ENCODE measurements at places on chromosomes 13 and 19. TPM values are rescaled to one million over a fixed set of nuclear protein-coding genes. Genes with fewer than 3 reads are reported as not detected.
A peak's percentile ranks its signal among the peaks of the same experiment; 100 is the strongest.

- no peak overlapping the region for H3K4me3 ChIP-seq
- DNase-seq, result peak; percentile 87
- H3K27ac ChIP-seq, result peak overlapping the region; percentile 73
- no peaks in the 10 kb centered on the region for H3K27me3 ChIP-seq
- H3K4me1 ChIP-seq, result peaks cover 23% of the 10 kb centered on the region
- no peaks in the 10 kb centered on the region for H3K36me3 ChIP-seq
Measured at GRCh38 chr13:111217641-111218040, 102.5 kb downstream of the ARHGEF7 start.

Gene ZNF790
- 4.6 TPM for total RNA-seq

Gene COX7A1
- 37.8 TPM for total RNA-seq

- H3K27me3 ChIP-seq, result no peaks in the 10 kb centered on the region
- no peak overlapping the region for H3K4me3 ChIP-seq
- no peak for DNase-seq
- H3K4me1 ChIP-seq, result no peaks in the 10 kb centered on the region
- H3K27ac ChIP-seq, result no peak overlapping the region
Measured at GRCh38 chr13:101673360-101674105, 221.1 kb downstream of the ITGBL1 start.

DNA sequence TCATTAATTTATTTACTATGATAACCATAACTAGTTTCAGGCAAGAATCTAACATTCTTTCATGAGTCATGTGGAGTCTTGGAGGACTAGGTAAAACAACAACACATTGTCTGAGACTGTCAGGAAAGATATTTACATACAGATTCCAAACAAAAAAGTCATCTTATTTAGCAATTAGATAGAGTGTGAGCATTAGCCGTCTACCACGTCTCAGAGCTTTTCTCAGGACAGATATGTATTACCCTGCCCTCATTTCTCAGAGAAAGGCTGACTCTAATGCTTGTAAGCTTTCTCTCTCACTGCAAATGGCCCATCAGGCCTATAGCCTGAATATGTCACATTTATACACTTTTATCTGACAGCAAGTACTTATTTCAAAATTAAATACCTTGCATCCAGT, 312.1 kb upstream of the PCDH20 start:
- no peaks in the 10 kb centered on the region for H3K27me3 ChIP-seq
- no peak overlapping the region for H3K4me3 ChIP-seq
- DNase-seq, result no peak
- no peaks in the 10 kb centered on the region for H3K4me1 ChIP-seq
- no peak overlapping the region for H3K27ac ChIP-seq

DNA sequence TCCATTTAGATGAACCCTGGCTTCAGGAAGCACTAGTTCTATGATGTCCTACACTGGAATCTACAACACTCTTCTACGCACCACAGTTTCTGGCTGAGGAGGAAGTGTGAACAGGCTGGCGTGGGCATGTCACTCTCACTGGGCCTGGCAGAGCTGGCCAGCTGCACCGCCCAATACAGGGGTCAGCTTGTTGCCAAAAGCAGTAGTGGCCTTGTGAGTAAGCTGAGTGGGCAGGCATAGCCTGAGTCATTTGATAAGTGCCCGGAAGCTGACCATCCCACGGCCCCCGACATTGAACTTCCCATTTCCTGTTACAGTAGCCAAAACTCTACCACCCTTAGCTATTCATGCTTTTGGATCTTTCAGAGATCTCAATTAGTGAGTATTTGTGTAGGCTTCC, 240.9 kb upstream of the SERP2 start:
- no peaks in the 10 kb centered on the region for H3K27me3 ChIP-seq
- peak; percentile 88 for DNase-seq
- peaks cover 12% of the 10 kb centered on the region for H3K4me1 ChIP-seq
- H3K27ac ChIP-seq, result peak overlapping the region; percentile 83
- no peak overlapping the region for H3K4me3 ChIP-seq
- H3K36me3 ChIP-seq, result no peaks in the 10 kb centered on the region

Gene PCID2
- total RNA-seq, result 42.7 TPM

DNA sequence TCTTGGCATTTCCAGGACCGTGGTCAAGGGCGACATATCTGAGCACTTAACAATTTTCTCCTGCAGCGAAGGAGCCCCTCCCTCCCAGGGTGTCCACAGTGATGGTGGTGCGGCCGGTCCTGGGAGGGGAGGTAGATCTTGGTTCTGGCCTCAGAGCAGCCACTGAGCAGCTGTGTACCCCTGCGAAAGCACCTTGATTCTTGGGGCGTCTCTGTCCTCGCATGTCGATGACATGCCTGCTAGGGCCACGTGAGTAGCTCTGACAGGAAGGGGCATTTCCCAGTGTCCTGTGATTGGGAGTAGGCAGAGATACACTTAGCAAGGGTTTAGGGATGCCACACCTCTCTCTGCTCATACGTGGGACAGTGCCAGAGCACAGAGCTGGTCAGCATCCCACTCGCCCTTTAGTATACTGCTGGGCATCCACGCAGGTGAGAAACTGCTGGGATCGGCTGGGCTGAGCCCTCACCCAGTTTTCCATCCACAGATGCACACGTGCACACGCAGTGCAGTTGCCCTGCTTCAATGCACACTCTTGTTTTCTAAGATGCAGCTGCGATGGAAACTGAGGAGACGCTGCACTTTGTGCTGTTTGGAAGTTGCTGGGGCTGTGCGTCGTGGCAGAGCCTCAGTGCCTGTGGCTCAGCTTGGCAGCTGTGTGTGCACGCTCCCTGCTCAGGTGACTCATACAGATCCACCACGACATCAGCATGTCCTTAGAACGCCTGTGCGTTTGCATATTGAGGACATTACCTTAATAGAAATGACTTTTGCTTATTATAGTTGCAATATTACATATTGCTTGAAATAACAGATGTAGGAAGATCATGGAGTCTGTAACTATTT, 66.8 kb downstream of the TEX29 start:
- H3K36me3 ChIP-seq, result no peaks in the 10 kb centered on the region
- H3K27ac ChIP-seq, result no peak overlapping the region
- no peak for DNase-seq
- no peak overlapping the region for H3K4me3 ChIP-seq

- no peaks in the 10 kb centered on the region for H3K36me3 ChIP-seq
- peak; percentile 91 for DNase-seq
- H3K4me1 ChIP-seq, result peaks cover 14% of the 10 kb centered on the region
- no peak overlapping the region for H3K4me3 ChIP-seq
- peaks cover 4% of the 10 kb centered on the region for H3K27me3 ChIP-seq
- peak overlapping the region; percentile 43 for H3K27ac ChIP-seq
Measured at GRCh38 chr19:46192992-46193650, 36.4 kb upstream of the IGFL1 start.

Gene ZNF534
- 0.18 TPM for total RNA-seq

Gene ZSCAN5C
- total RNA-seq, result not detected

Gene CCL25
- total RNA-seq, result not detected

- no peaks in the 10 kb centered on the region for H3K4me1 ChIP-seq
- H3K27ac ChIP-seq, result no peak overlapping the region
- no peaks in the 10 kb centered on the region for H3K36me3 ChIP-seq
- H3K27me3 ChIP-seq, result no peaks in the 10 kb centered on the region
- no peak overlapping the region for H3K4me3 ChIP-seq
Measured at GRCh38 chr13:93745884-93746283, 519.3 kb downstream of the GPC6 start.

- H3K36me3 ChIP-seq, result peaks cover 27% of the 10 kb centered on the region
- DNase-seq, result peak; percentile 87
- H3K27ac ChIP-seq, result peak overlapping the region; percentile 98
- peak overlapping the region; percentile 82 for H3K4me3 ChIP-seq
- no peaks in the 10 kb centered on the region for H3K27me3 ChIP-seq
Measured at GRCh38 chr13:109784590-109785140, 1.7 kb downstream of the IRS2 start.

DNA sequence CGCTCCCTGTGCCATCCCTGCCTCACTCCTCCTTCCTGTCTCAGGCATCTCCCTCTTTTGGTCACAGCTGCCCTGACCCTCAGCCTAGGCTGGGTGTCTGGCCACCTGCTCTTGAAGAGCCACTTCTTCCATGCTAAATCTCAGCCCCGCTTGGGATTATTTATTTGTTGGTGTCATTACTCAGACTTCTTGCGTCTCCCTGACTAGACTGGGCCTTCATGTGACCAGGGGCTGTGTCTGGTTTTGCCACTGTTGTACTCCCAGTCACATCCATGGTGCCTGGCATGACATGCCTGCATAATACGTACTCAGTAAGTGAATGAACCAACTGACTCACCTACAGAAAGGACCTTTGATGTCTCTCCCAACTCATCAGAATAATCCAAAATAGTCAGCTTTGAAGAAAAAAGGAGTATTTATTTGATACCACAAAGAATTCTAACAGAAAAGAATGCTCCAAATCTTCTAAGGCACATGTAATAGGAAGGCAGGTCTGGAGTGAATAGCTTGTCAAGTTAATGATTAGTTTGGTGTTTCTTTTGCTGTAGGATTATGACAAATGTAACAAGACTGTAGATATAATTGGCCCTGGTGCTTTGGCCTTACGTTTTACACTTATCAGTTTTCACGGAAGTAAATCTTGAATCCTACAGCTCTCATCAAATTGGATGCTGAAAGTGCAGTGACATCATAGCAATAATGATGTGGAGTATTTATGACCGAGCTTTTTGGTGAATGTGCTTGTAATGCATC, 84.0 kb downstream of the ALOX5AP start:
- no peaks in the 10 kb centered on the region for H3K27me3 ChIP-seq
- H3K4me3 ChIP-seq, result no peak overlapping the region
- DNase-seq, result no peak
- H3K36me3 ChIP-seq, result no peaks in the 10 kb centered on the region
- no peaks in the 10 kb centered on the region for H3K4me1 ChIP-seq

DNA sequence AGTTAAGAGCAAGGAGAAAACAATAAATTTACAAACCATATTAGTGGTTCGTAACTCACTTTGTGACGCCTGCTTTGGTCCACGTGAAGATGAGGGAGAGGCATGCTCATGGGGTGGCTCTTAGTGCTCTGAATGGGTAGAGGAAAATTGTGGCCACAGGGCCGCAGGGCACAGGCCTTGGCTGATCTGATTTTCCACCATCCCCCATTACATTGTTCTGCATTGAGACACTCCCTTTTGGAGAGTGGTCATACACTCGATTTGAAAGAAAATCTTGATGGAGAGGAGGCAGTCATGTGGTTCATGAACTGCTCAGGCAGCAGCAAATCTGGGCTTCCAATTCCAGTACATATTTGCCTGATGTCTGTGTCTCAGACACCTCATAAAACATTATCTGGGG, 815.2 kb downstream of the UQCRFS1 start:
- no peaks in the 10 kb centered on the region for H3K4me1 ChIP-seq
- no peak overlapping the region for H3K4me3 ChIP-seq
- H3K27ac ChIP-seq, result no peak overlapping the region
- no peak for DNase-seq

Gene C1QTNF9
- total RNA-seq, result not detected

- H3K27me3 ChIP-seq, result no peaks in the 10 kb centered on the region
- no peak overlapping the region for H3K4me3 ChIP-seq
- H3K36me3 ChIP-seq, result no peaks in the 10 kb centered on the region
- H3K27ac ChIP-seq, result no peak overlapping the region
- peak; percentile 10 for DNase-seq
Measured at GRCh38 chr13:111904701-111905608, 162.0 kb upstream of the SOX1 start.

Gene CD70
- 0.27 TPM for total RNA-seq

- peak overlapping the region; percentile 84 for H3K27ac ChIP-seq
- no peaks in the 10 kb centered on the region for H3K36me3 ChIP-seq
- no peak overlapping the region for H3K4me3 ChIP-seq
- no peaks in the 10 kb centered on the region for H3K27me3 ChIP-seq
Measured at GRCh38 chr19:46426035-46426505, 2.7 kb downstream of the PNMA8C start.

Gene RNF113B
- not detected for total RNA-seq

DNA sequence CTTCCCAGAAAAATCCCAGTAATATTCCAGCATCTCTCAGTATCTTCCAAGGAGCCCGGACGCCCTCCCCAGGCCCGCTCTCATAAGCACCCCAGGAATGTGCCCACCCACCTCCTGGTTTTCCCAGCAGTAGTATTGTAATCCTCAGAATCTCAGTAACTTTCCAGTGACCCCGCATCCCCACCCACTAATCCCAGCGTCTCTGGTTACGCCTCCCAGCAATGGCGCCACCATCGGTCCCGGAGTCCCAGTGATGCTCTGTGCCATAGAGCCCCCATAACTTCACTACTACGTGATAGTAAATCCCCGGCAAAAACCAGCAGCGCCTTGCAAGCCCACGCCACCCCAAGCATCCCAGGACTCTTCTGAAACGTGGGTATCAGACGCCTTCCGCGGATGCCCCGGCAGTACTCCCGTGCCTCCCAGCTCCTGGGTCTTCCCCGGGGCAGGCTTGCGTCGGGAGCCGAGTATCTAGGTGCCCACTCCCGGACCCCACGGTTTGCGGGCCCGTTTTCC, 928 bp upstream of the PNPLA6 start:
- H3K4me3 ChIP-seq, result peak overlapping the region; percentile 98
- peak overlapping the region; percentile 88 for H3K27ac ChIP-seq
- peaks cover 31% of the 10 kb centered on the region for H3K36me3 ChIP-seq
- DNase-seq, result peak; percentile 78
- H3K27me3 ChIP-seq, result no peaks in the 10 kb centered on the region

DNA sequence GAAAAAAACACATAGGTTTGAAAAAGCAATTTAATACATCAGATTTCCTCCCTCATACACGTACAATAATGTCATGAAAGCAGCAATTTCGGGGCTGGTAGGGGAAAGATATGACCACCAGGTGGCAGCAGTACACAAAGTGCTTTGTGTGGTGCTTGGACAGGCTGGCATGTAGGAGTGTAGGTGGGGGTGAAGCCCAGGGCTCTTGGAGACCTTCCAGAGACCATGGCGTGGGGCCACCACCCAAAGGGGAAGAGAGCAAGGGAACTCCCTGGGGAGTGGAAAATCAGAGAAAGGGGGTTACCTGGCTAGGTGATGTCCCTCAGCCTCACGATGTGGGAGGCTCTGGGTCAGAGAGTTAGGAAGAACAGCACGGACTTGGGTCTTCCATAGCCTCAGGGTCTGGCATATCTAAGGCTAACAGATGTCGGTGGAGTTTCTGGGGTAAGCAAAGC, 11.8 kb upstream of the CCNA1 start:
- H3K4me1 ChIP-seq, result no peaks in the 10 kb centered on the region
- no peaks in the 10 kb centered on the region for H3K36me3 ChIP-seq
- H3K27ac ChIP-seq, result no peak overlapping the region

- H3K4me3 ChIP-seq, result no peak overlapping the region
- H3K36me3 ChIP-seq, result no peaks in the 10 kb centered on the region
- H3K27me3 ChIP-seq, result peaks cover 59% of the 10 kb centered on the region
- H3K4me1 ChIP-seq, result peaks cover 12% of the 10 kb centered on the region
Measured at GRCh38 chr19:12834976-12835757, 788 bp upstream of the RTBDN start.

GRCh38 chr19:3132971-3133792, 2.7 kb upstream of the GNA15 start:
- no peaks in the 10 kb centered on the region for H3K27me3 ChIP-seq
- H3K4me3 ChIP-seq, result no peak overlapping the region
- peak; percentile 70 for DNase-seq
